Activated T-cell treated with anti-CD3 and anti-CD28 coated beads for 4 hours (primary cell): ENCODE measurements at places on chromosomes 7 and 10.

DNA sequence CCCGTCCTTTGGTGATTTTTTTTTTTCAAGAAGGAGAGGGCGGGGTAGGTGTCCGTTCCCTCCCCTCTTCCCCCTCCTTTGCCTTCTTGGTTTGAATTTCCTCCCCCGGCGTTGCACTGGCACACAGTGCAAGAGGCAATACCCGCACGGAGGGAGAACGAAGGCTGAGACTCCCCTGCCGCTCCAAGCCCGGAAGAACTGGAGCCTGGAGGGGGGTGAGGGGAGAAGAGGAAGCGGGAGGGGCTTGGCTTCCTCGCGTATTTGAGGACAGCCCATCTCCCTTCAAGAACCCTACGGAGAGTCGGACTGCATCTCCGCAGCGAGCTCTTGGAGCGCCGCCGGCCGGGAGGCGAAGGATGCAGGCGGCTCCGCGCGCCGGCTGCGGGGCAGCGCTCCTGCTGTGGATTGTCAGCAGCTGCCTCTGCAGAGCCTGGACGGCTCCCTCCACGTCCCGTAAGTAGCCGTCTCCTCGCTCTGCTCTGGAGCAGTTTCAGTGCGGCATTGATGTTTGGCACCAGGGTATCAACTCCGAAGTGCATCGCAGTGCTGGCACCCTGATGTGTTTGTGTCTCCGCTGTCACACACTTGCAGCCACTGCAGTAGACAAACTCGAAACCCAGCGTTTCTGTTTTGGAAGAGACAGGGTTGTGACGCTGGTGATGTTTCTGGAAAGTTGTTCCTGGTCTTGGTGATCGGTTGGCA is at the start of gene CNTNAP2:
CNTNAP2 (plus strand) TSS at position 281 of the 702 bp plus-strand sequence; CDS start at position 357, 76 bp downstream.
- DNase-seq, result no peak

DNA sequence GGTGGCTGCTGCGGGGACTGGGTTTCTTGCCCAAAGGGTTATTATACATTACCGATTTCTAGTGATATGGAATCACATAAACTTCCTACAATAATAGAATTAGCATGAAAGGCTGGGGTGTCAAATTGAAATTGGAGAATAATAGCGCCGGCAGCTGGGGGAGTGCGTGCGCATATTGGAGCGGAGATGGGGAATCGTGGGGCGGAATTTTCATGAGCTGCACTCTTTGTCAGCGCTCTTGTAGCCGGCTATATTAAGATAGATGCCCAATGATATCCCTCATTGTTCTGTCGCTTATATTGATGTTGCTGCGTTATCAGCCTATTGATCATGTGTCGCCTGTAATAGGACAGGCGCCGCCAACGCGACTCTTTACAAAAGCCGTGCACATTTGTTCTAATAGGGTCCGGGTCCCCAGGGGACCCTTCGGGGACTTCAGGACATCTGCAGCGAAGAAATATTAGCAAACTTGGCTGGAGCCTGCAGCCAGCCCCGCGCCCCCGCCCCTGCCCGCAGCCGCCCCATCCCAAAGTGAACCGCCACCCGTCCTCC is 5.1 kb downstream of the UNCX start:
- no peak for DNase-seq

GRCh38 chr10:97852277-97852676 is 2.6 kb downstream of the GOLGA7B start:
- no peak for DNase-seq

DNA sequence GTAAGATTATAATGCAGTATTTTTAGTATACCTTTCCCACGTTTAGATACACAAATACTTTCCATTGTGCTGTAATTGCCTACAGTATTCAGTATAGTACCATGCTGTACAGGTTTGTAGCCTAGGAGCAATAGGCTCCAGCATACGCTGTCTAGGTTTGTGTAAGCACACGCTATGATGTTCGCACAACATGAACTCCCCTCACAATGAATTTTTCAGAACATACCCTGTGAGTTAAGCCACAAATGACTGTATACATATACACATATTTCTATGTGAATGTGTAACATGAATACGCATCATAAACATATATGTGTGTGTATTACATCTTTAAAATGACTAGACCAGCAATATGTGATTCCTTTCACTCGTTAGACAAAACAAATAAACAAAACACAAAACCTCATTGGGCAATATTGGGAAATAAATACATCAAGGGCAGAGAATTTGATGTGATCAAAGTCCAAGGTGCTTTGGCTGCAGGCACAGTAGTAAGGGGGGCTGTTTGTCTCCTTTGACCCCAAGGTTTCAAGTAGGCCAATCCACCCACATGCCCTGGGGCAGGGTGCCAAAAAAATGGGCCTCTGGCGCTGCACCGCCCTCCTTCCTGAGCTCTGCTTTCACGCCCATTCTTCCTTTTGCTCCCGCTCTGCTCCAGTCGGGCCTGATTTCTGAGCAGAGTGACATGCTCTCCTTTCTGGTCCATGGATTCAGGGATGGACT is 33.9 kb downstream of the CHN2 start:
- no peak for DNase-seq

- DNase-seq, result no peak
Observed at GRCh38 chr7:137539111-137539715, 195.7 kb upstream of the PTN start.

GRCh38 chr7:41003977-41004376 is 698.9 kb downstream of the INHBA start:
- DNase-seq, result no peak

DNA sequence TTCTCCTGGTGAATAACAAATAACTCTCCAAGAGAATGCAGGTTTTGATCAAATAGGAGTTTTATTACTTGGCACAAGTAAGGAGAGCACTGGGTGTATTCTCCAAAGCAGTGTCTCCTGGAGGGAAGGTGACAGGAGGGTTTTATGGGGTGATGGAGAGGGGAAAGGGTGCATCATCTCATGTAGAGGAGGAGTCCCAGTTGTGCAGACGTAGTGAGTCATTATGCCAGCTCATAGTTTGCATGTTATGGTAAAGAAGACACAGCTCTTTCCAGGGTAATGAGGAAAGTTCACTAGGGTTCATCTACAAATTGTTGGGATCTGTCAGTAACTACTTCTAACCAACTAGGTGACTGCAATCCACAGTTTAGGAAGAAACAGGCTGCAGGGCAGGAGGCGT is 347.9 kb upstream of the MEOX2 start:
- DNase-seq, result no peak

- DNase-seq, result no peak
Observed at GRCh38 chr7:75756206-75756990, 15.6 kb downstream of the CCL26 start.

DNA sequence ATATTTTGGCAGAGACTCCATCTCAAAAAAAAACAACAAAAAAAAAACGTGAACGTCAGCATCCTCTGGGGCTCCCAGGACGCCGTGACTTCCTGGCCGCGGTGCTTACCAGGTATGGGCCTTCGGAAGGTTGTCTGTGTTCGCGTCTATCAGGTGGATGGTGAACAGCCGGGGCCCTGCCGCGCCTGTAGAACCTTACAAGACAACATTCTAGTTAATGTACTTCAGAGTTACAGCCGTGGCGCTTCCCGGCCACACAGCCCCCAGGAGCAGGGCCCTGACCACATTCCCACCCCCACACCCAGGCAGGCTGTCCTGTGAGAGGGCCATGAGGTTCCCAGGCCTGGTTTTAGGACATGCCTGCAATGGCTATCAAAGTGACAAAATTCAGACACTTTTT is 111.0 kb downstream of the SMURF1 start:
- DNase-seq, result no peak

DNA sequence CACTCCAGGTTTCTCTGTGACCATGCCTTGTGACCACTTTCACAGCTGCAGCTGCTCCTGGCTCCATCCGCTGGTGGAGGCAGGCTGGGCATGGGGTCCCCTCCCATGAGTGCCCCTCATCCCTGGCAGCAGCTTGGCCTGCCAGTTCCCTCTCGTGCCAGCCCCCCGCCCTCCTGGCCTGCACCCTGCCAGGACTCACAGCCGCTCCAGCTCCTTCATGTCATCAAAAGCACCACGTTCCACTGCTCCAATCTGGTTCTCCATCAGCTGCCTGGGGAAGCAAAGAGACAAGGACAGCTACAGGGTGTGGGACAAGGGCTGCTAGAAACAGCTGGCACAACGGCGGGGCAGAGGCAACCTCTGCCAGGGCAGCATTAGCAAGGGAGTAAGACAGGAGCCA is 22.6 kb downstream of the SLIT1 start:
- no peak for DNase-seq

GRCh38 chr10:132748545-132749370 is 37.2 kb downstream of the NKX6-2 start:
- no peak for DNase-seq

- no peak for DNase-seq
Observed at GRCh38 chr10:76242956-76243355, 811.5 kb downstream of the LRMDA start.

- DNase-seq, result no peak
Observed at GRCh38 chr7:30468791-30469190, 9.8 kb downstream of the NOD1 start.

GRCh38 chr10:74589226-74589673 is 237.2 kb upstream of the KAT6B start:
- peak; percentile 74 for DNase-seq

- DNase-seq, result no peak
Observed at GRCh38 chr7:45104844-45105587, 6.5 kb downstream of the TBRG4 start.

DNA sequence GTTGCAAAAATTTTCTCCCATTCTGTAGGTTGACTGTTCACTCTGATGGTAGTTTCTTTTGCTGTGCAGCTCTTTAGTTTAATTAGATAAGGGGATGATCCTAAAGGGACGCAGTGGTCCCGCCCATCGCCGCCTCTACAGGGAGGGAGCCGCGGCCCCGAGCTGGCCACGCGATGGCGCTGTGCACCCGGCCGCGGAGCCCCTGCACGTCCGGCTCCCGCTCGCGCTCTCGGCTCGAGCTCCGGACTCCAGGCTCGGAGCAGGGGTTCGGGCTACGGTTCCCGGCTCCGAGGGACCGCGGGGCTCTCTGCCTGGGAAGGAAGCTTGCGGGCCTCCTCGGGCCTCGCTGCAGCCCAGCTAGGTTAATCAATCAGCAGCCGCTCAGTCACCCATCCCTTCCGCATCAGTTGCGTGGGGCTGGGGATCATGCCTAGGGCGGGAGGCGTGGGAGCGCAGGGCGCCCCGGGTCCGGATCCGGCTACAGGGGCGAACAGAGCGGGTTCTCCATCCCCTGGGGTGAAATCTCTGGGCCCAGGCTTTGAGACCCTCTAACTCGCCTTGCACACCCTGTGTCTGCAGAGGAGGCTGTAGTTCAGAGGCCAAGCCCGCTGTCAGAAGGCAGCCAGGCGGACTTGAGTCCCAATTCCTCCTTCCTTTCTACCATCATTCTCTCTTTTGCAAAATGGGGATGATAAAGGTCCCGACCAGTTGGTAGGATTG is 97.9 kb downstream of the WDR11 start:
- DNase-seq, result peak; percentile 23

GRCh38 chr10:89873055-89873454 is 171.7 kb downstream of the KIF20B start:
- no peak for DNase-seq

DNA sequence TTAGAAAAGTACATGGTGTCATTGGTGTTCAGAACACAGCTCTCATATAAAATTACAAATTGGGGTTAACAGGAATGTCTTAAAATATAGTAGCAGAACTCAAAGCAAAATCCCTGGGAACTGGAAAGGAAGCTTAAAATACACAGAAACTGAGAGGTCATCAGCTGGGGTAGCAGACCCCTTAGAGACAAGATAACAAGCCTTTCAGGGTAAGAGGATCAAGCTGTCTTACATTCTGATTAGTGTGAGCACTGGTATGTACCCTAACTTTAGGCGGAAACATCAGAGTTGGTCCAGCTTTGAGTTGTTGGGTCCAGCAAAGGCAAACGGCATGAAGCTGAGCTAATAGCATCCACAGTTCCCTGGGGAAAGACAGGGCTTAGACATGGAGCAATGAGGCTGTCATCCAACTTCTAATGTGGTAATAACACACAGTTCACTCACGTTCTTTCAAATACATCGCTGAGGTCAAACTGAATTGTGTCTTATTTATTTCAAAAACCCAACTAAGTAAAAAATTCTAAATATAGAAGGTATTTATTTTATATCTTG is 32.6 kb downstream of the ARHGAP21 start:
- DNase-seq, result no peak

DNA sequence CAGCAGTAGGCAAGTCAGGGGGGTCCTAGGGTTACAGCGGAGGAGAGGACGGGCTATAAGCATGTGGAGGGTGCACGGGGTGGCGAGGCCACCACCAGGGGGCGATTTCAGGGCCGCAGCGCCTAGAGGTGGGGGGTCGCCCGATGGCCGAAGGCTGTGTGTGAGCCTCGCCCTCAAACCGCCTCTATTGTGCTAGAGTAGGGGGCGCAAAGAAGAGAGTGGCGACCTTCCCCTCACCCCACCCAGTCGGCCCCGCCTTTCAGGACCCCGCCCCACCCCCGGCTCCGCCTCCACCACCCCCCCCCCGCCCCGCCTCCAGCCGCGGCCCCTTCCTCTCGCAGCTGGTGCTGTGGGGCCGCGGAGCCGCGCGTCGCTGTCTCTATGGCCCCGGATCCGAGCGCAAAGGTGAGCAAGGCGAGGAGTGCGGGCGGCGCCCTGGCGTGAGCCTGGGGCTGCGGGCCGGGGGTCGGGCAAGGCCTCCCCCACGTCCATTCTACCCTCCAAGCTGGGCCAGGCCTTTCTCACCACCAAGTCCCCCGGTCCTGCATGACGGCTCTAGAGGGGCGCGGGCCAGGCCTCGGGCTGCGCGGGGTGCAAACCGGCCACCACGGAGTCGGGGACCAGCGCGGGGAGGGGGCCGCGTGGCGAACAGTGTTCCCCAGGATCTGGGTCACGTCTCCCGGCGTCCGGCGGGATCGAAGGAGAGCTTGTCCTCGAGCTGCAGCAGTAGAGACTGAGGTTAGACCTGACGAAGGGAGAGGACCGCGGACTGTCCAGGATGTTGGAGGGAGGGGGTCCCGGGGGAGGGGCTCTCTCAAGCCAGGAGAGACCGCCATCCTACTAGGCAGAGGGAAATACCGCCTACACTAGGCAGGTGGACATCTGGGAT is at the start of gene SEMA4G:
SEMA4G (plus strand) TSS at position 318 of the 889 bp plus-strand sequence. CDS start 3,409 bp downstream, outside the sequence.
- DNase-seq, result peak; percentile 17

GRCh38 chr10:1569208-1569607 is 168.1 kb downstream of the ADARB2 start:
- DNase-seq, result no peak

DNA sequence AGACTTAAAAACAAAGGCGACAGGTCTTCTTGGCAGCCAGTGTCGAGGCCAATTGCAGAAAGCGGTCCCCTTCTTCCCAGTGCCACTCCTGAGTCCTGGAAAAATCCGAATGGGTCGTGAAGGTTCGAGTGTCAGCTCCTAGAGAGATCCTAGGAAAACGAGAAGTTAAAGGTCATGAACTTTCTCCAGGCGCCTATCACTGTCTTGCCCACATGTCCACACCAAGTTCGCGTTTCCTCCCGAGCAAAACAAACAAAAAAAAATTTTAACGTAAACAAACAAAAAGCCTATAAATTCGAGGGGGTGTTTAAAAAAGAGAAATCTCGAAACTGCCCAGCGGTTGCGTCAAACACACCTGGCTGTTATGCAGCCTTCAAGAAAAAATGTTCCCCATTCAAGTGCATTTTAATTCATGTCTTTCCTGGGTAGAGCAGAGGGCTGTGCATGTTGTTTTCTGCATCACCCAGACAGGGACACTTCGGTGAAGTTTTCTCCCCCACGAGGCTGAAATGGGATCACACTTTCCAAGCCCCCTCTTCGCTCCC is 1.5 kb downstream of the ARHGAP21 start:
- no peak for DNase-seq

GRCh38 chr7:93375603-93376002 is 143.4 kb downstream of the VPS50 start:
- DNase-seq, result no peak
